Right ventricle myocardium inferior (tissue), 1 donor: ENCODE measurements at places on chromosomes 11 and 22. TPM values are rescaled to one million over a fixed set of nuclear protein-coding genes. Genes with fewer than 3 reads are reported as not detected.
A peak's percentile ranks its signal among the peaks of the same experiment; 100 is the strongest.

GRCh38 chr11:45394294-45395085, 108.3 kb upstream of the SYT13 start:
- no peak for DNase-seq

DNA sequence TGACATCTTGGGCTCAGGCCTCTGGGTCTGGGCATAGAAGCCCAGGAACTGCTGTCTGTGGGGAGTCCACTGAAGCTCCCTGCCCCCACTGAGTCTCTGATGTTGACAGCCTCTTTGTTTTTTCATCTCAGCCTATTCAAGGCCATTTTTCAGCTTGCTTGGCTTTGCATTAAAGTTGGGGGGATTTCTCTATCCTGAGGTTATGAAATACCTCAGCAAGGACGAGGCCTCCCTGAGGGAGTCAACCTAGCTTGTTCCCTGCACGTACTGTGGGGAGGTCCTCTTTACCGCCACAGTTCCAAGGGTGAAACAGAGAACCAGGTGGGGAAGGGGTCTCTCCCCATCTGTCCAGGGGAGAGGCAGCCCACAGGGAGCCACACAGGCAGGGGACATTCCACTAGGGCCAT, 8.4 kb downstream of the KCNQ1OT1 start:
- no peak for DNase-seq

DNA sequence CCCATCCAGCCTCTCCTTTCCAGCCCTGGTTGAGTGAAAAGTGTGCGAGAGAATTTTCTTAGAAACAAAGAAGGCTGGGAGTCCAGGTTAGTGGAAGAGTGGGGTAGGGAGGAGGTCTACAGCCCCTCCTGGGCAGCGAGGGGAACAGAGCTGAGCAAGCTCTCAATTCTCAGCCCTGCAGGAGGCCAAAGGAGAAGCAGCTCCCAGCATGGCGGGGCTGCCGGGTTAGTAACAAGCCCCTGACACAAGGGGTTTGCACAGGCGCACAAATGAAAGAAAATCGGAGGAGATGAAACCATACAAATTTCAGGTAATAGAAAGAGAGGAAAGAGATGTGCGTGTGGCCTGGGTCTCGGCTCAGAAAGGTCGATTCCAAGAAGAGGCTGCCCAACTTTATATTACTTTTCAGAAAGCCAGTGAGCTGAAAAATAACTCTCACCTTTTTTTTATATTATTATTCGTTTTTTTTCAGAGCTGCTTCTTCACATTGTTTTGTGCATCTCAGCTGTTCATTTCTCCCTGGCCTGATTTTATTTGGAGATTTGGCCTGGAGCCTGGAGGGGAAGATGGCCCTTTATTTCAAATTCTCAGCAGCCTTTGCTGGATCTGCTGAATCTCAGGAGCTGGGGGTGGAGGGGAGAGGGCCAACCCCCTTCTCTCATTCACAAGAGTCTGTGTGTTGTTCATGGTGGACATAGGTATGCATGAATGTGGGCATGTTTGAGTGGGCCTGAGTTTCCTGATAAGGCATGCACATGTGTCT, 583.2 kb downstream of the BUD13 start:
- no peak for DNase-seq

DNA sequence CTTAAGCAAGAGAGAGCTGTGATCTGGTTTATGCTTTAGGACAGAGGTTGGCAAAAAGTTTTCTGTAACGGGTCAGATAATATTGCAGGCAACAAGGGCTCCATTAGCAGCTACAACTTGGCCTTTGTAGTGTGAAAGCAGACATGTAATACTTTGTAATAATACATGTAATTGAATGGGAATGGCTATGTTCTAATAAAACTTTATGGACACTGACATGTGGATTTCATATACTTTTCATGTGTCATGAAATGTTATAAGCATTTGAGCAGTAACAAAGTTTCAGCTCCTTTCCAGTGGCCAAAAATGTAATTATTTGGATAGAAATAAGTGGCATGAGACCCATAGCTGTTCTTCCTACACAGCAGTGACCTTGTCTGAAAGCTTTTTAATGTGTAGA, 3.1 kb downstream of the DYNC2H1 start:
- DNase-seq: no peak

GRCh38 chr11:43577566-43578264, 102.8 kb upstream of the HSD17B12 start:
- no peak for DNase-seq

- DNase-seq: no peak
These were observed 10.6 kb upstream of the APOBEC3A start for GRCh38 chr22:38946771-38947170.

DNA sequence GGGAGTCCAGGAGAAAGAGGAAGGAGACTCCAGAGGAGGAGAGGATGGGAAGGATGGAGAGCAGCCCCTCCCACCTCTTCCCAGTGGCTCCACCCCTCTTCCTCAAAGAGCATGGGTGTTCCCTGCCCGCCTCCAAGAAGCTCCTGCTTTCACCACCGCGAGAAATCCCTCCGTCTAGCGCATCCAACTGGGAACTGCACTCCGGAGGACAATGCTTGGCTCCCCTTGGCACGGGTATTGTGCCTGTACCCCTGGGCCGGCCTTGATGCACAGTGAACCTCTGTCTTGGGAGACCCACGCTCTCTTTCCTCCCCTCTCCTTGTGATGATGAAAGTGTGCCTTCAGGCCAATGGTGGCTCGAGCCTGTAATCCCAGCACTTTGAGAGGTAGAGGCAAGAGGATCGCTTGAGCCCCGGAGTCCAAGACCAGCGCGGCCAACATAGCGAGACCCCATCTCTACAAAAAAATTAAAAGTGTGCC, 14.9 kb upstream of the ADA2 start:
- DNase-seq: no peak

- DNase-seq: no peak
These were observed 59.5 kb downstream of the AHNAK start for GRCh38 chr11:62487136-62487535.

- DNase-seq: no peak
These were observed 28.7 kb downstream of the EIF4G2 start for GRCh38 chr11:10780040-10780439.

GRCh38 chr11:62984451-62984991, at the start of gene SLC22A6:
TSS of gene SLC22A6 (minus strand) at chr11:62984967. CDS start at chr11:62984690, 277 bp downstream.
- DNase-seq: no peak

DNA sequence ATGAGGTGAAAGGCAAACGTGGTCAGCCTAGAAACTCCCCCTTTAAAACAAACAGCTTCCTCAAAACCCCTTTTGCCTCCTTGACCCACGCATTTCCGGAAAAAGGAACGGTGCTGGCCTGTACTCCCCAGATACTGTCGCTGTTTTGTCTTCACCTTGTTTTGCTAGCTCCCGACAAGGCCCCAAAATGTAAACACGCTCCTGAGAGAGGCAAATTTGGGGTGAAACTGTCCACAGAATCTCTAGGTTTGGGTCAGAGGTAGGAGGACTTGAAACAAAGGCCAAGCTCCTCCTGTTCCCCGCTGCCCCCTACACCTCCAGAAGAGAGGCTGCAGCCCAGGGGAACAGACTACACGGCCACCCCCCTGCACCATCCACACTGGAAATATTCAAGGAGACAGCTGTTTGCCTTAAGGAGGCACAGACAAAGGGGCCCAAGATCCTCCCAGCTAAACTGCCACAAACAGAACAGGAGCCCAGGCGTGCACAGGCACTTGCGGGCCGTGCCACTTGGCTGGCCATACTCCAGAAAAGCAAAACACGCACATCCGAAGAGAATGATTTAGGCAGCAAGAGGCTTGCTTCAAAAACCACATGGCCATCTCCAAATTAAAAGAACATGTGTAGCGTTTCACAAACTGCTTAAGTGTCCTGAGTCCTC, 160.5 kb upstream of the GRK3 start:
- DNase-seq: no peak

- no peak for DNase-seq
These were observed 500 bp upstream of the ADSL start for GRCh38 chr22:40345815-40346184.

DNA sequence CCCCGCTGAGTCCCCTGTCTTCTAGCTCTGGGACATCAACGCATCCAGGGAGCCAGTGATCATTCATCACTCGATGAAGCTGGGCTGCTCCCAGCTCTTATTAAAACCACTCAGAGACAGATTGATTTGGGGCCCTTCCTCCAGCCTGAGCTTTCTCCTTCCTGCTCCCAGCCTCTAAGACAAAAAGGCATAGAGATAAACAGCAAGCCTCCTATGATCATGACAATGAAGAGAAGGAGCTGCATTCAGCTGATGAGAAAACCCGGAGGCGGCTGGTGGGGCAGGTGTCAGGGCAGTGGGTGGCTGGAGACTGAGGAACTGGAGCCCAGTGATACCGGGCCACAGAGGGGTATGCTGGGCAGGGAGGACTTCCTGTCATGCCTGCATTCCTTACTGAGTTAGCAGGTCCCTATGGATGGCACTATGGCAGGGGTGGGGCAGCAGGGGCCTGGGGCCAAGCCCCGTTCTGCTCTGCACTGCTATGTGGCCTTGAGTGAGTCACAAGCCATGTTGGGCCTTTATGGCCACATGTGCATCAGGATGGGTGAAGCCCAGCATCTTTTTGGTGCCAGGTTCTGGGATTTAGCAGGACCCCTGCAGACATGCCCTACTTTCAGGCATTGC, 20.2 kb downstream of the PVALB start:
- no peak for DNase-seq

DNA sequence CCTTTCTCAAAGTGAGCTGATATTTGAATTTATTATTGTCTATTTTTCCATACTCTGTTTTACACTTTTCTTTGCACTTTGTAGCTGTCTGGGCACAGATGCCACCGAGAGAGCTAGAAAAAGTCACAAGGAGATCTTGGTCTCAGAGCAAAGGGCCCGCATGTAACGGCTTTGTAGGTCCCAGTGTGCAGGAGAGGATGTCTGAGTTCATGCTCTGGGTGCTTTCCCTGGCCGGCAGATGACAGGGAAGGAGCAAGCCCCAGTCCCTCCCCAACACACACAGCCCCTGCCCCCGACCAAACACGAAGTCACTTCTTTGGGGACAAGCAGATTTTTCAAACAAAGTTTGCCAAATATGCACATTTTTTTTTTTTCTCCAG, 55.8 kb downstream of the SMIM38 start:
- no peak for DNase-seq

DNA sequence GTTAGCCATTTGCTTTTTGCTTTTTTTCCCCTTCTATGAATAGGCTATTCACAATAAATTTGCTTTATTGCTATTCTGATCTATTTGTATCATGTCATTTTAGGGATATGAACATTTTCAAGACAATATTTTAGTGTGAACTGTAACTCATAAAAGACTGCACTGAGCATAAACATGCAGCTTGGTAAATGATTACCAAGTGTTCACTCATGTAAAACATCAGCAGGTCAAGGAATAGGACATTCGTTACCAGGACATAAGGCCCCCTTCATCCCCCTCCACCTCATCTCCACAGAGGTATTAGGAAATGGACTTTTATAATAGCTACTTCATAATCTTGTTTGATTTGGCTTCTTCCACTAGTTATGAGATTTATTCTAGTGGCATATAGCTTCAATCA, 12.4 kb downstream of the NLRP14 start:
- no peak for DNase-seq

DNA sequence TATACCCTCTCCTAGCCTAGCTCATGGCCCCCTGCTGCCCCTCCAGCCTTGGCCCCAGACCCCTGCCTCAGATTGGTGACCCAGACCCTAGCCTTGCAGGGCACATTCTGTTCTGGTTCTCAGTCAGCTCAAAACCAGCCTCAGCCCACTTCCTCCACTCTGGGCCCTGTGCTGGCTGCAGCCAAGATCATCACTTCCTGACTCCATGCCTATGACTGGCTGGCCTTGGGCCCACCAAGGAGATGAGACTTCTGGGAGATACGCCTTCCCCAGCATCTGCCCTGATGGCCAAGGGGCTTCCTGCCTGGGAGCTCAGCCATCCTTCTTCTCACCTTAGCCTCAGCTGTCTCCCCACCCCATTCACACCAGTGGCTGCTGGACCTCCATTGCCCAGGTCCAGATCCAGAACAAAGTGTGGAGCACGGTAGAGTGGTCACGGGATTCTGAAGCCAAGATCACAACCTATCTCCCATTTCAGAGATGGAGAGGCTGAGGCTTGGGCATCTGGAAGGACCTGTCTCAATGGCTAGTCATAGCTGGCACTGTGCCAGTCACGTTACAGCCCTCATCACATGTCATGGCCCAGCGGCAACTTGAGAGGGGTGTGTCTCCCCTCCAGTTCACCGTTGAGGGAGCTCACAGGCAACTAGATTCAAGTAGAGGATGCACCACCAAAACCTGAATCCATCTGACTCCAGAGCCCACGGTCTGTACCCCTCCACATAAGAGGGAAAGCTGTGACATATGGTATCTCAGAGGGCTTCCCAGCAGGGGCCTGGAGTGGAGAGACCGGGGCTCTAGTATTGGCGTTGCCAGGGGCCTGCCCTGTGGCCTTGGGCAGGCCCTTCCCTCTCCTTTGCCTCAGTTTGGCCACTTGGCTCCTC, 43.0 kb upstream of the KLHL35 start:
- DNase-seq: no peak

GRCh38 chr11:41254966-41255365, 204.5 kb downstream of the LRRC4C start:
- DNase-seq: no peak

GRCh38 chr22:28949788-28950187, 66.4 kb downstream of the ZNRF3 start:
- DNase-seq: no peak

DNA sequence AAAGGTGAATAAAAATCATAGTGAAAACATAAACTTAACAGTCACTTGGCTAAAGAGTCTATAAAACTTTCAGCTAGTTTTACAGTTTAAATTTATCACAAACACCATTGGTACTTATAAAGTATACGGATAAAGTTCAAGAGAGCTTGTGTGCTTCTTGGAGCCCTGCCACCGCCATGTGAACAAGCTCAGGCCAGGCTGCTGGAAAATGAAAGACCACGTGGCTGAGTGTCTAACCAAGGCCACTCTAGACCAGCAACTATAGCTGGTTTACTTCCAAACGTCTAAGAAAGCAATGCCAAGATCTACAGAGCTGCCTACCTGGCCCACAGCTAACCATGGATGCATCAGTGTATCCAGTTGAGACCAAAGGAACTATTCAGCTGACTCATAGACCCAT, 66.3 kb upstream of the API5 start:
- no peak for DNase-seq

GRCh38 chr11:117199053-117199915, at the start of gene TAGLN:
TSS of gene TAGLN (plus strand) at chr11:117199370. CDS start at chr11:117203014, 3,644 bp downstream.
- DNase-seq: peak; percentile 79

DNA sequence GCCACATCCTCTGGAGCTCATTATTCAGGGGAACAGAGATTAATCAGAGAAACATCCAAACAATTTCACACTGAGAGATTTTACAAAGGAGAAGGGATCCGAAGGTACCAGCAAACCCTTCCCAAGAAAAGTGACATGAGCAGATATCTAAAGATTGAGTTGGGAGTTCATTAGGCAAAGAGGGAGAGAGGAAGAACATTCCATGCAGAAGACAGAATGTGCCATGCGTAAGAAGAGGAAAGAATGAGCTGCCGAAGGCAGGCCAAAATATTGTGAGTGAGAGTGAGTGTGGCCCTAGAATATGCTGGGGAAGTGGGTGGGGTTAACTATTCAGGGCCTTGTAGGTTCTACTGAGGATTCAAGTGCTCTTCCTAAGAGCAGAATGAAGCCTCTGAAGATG, 50.0 kb upstream of the LYVE1 start:
- no peak for DNase-seq

- DNase-seq: no peak
These were observed 107.8 kb downstream of the FAR1 start for GRCh38 chr11:13776134-13776815.

PCNX3 gene
- 12.4 TPM for total RNA-seq

MED15 gene
- 38.1 TPM for total RNA-seq

PDGFB gene
- 19.7 TPM for total RNA-seq

SYCE3 gene
- total RNA-seq: not detected

HBE1 gene
- not detected for total RNA-seq

FANCF gene
- total RNA-seq: 4.8 TPM

P4HA3 gene
- total RNA-seq: not detected

TRIM51 gene
- total RNA-seq: not detected
